T47D (cell line): ENCODE measurements at places on chromosomes 6 and 20.

- peak; percentile 6 for DNase-seq
Observed at GRCh38 chr20:6819599-6819998, 52.1 kb downstream of the BMP2 start.

GRCh38 chr6:48744948-48745347, 634.0 kb upstream of the PTCHD4 start:
- DNase-seq: no peak

- DNase-seq: no peak
Observed at GRCh38 chr6:11917951-11918738, 94.0 kb upstream of the HIVEP1 start.

DNA sequence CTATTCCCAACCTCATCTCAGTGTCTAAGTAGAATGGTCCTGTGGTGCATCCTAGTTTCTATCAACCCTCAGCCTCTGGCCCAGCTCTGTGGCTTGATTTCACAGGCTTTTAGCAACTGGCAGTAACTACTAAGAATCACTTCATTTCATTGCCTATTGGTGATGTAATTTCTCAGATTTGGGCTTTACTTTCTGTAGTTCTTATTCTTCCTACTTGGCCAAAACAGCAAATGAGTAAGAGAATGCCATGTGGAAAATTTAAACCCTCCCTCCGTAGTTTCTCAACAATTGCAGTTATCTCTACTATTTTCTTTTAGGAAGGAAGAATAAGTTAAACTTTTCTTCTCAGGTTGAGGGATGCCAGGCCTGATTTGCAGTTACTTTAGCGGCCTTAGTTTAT, 387.3 kb downstream of the CDKAL1 start:
- no peak for DNase-seq

- DNase-seq: no peak
Observed at GRCh38 chr6:159061805-159062563, 17.2 kb upstream of the TAGAP start.

DNA sequence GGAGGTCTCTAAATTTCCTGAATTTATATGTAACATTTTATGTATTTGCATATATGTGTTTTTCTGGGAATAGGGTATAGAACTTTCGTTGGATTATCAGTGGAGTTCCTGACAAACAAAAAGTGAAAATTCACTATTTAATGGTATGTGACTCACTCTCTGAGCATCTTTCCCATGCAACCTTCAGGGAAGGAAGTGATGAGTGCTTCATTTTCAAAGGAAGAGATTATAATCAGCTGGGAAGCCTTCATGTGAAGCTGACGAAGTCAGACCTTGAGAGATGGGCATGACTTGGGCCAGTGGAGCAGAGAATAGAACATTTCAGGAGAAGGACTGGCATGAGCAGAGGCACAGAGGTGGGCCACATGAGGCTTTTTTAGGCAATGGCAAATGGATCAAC, 72.7 kb downstream of the FAXC start:
- DNase-seq: no peak

DNA sequence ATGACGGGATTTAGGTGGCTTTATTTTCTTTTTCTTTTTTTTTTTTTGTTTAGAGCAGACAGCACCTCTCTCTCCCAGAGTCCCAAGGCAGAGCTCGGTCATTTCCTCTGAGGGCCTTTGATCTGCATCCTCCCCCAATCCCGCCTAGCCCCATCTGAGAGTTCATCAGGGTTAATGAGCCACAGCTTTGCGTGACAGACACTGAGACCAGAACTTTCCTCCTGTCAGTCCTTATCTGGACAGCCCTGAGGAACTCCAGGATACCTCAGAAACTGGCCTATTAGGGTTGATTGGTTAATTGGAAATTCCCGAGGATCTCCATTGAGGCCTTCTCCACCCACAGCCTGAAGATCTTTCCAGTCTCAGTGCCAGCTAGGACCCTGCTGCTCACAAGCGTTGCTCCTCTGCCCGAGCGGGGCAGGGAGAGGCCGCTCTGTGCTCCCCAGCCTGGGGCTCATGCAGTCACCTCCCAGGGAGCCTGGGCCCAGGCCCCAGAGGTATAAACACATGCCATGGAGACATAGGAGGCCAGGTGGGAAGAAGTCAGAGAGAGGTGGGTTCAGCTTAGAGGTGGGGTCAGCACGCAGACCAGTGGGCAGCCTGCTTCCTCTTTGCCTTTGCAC, 1.4 kb upstream of the LRRN4 start:
- no peak for DNase-seq

- DNase-seq: peak; percentile 61
Observed at GRCh38 chr20:53597030-53597482, 3.4 kb upstream of the ZNF217 start.

DNA sequence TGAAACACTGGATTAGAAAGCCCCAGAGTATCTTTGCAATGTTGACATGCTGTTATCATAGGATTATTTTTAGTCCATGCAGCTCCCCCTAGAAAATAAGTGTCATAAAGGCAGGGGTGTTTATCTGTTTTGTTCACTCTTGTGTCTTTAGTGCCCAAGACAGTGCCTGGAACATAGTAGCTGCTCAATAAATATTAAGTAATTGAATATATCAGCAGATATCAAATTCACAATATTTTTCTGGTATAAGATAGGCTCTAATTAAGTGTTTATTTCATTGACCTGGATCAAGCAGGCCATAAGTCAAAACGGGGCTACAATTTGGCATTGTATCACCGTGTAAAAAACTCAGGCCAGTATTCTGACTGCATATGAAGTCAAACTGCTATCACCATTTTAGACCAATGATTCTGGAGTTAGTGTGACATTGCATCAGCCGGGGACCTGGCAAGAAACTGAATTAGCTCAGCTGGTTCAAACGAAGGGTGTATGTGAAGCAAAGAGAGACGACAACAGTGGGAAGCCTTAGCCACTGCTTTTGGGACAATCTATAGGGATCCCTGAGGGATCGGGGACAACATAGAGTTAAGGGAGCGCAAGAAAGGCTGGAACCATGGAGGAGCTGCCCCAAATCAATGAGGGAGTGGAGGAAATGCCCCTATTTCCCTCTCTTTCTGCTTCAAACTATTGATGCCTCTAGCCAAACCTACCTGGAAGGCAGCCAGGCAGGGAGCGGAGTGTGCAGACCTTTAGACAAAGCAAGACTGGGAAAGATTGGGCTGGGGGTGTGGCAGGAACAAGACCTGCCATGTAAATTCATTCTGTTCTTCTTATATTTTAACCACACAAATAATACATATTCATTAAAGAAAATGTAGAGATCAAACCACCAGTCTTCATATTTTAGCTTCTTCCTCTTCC, 112.2 kb downstream of the PLEKHG1 start:
- no peak for DNase-seq

DNA sequence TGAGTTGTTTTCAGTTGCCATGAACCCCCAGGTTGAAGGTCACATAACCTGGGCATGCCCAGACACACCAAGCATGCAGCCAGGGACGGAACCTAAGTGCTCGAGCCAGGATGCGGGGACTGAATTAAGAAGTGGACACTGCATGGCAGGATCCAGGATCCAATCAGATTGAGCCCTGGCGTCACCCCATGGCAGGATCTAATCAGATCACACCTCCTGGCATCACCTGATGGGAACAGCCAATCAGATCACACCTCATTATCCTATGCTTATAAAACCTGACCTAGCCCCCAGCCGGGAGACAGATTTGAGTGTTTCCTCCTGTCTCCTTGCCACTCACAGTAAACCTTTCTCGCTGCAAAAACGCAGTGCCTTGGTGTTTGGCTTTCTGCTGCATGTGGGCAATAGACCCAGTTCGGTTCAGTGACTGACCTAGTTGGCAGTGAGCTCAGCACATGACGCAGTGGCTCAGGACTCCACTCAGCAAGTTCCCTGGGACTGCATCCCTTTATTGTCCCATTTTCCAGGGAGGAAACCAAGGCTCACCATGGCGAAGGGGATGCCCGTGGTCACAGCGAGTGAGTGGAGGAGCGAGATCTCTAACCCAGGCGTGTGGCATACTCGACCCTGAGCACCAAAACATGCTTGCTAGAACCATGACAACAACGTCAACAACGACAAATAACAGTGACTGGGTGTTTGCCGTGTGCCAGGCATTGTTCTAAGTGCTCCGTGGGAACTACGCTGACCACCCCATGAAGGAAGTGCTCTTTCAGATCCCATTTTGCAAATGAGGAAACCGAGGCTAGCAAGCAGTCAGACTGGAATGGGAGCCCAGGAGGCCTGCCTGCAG, 66.3 kb downstream of the RBM38 start:
- peak; percentile 65 for DNase-seq

GRCh38 chr6:45892696-45893245, 122.9 kb downstream of the CLIC5 start:
- no peak for DNase-seq

- no peak for DNase-seq
Observed at GRCh38 chr6:150053450-150053849, 15.5 kb downstream of the ULBP3 start.

- no peak for DNase-seq
Observed at GRCh38 chr6:132819405-132820161, 5.2 kb downstream of the RPS12 start.

GRCh38 chr6:148446681-148447080, 104.0 kb downstream of the SASH1 start:
- peak; percentile 8 for DNase-seq

DNA sequence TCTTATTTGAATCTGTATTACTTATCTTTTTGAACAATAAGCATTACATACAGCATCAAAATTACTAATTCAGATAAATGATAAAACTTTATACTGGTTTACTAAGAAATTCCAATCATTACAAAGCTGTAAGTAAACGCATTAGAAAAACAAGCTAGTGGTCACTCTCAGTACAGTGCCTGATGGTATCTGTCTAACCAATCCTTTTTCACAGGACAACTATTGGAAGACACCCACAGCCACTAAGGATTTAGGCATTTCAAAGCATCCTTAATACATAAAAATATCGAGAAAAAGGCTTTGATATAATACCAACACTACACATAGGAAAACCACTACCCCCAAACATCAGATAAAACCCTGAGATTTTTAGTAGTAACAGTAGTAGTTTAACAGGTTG, 2.6 kb downstream of the CD164 start:
- DNase-seq: no peak

DNA sequence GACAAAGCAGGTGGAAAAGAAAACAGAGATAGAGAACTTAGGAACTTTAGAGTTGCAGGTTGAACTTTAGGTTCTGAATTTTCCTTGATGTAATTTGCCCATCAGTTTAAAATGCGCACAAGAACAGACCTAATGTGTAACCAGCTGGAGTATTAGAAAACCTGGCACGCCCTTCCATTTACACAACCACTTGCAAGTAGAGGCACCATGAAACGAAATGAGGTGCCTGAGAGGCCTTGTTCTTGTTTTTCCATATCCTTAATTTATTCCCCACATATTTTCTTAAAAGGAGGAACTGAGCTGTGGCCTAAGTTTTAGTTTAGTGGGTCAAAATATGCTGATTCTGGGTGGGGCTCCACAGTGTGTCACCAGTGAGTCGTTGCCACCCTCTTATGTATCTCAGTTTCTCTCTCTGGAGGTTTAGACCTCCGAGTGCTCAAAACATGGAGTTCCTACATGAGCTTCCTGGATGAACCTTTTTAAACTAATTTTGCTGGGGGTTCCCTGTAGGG, 17.2 kb upstream of the IL22RA2 start:
- DNase-seq: no peak

DNA sequence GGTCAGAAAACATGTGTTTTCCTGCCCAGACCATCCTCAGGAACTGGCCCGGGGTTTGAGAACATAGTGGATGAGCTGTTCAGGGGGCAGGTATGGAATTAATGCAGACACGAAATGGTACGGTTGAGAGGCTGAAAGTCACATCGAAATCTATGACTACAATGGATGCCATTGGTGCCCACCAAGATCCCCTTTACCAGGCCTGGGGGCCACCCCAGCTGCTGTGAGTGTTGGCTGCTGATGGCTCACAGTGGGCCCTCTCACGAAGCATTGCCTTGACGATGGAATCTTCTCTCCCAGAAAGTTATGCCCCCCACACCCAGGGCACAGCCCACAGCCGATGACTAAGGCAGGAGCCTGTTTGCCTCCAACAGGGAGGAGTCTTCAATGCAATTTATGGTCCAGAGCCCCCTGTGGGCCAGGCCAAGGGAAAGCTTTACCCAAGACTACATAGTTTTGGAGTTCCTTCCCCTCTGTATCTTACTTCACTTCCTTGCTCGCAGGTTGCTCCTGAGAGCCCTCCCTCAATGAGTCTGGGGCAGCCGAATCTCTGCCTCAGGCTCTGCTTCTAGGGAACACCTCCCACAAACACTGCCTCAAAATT, 92.6 kb downstream of the BFSP1 start:
- DNase-seq: no peak

DNA sequence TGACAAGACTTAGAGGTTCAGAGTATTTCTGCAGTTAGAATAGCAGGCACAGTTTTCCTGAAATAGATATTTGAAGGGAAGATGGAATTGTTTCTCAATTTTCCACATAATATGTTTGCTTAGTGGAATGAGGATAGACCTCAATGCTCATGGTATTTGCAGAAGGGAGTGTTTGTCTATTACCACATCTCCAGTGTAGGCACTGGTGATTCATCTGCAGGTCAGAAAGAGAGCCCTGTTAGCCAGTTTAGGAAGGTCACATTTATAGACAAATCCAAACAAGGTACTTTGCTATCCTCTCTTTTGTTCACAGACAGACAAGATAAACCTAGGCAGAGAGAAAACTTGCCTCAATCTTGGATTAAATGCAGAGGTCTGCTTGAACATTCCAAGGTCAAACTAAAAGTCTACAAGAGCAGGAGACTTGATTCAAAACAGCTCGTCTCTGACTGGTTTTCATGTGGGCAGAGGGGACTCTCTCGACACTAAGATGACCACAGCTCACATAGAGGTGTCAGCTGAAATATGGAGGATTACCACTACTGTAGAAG, 22.8 kb downstream of the ISM1 start:
- no peak for DNase-seq

DNA sequence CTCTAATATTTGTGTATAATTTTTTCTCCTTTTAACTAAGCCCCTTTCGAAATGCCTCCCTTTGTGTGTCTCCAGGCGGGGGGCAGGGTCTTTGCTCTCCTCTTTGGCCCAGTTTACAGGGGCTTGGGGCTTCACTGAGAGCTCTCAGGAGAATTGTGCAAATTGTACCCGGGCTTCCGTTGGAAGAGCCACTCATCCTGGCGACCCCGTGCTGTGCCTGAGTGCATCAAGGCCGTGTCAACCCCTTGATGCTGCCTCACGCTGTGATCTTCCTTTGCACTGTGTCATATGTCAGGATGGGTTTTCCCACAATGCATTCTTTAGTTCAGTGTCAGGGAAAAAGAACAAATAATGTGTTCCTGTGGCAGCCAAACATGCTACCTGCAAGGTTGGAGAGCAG, 118.0 kb upstream of the POU3F2 start:
- DNase-seq: no peak

- no peak for DNase-seq
Observed at GRCh38 chr20:52748990-52749389, 223.2 kb upstream of the TSHZ2 start.

- DNase-seq: no peak
Observed at GRCh38 chr6:31575952-31576685, 754 bp downstream of the TNF start.
